ENCODE measurements at places on chromosomes 6 and 20. TPM values are rescaled to one million over a fixed set of nuclear protein-coding genes. Genes with fewer than 3 reads are reported as not detected.

GRCh38 chr6:35318196-35319171 is 20.9 kb downstream of the DEF6 start:
- H3K27me3 ChIP-seq = peaks cover 4% of the 10 kb centered on the region
- no peaks in the 10 kb centered on the region for H3K36me3 ChIP-seq
- peak; percentile 71 for DNase-seq
- peak overlapping the region; percentile 77 for H3K27ac ChIP-seq
- peaks cover 17% of the 10 kb centered on the region for H3K4me1 ChIP-seq
- H3K4me3 ChIP-seq = peak overlapping the region; percentile 90

Gene BHLHE23
- total RNA-seq = not detected

GRCh38 chr20:46770330-46771194 is 61.1 kb downstream of the SLC2A10 start:
- peaks cover 10% of the 10 kb centered on the region for H3K4me1 ChIP-seq
- no peak overlapping the region for H3K27ac ChIP-seq
- DNase-seq = no peak
- peaks cover 28% of the 10 kb centered on the region for H3K27me3 ChIP-seq
- H3K36me3 ChIP-seq = no peaks in the 10 kb centered on the region

Gene MLIP
- not detected for total RNA-seq

DNA sequence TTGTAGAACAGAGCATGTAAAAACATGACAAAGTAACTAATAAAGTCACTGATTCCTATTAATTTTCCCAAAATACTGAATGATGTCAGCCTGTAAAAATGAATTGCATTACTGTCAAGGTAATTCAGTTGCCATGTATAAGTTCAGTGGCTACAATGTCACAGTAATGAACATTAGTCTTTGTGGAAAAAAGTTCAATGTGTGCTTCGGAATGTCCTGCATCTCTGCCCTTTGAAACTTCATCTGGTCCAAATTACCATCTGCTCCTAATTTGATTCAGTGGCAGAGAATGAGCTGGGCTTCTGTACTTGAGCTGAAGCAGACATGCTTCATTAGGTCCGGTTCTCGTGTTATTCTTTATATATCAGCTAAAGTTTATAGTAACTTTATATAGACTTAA is 567.4 kb downstream of the COL12A1 start:
- H3K4me1 ChIP-seq = no peaks in the 10 kb centered on the region
- H3K27ac ChIP-seq = no peak overlapping the region
- H3K36me3 ChIP-seq = no peaks in the 10 kb centered on the region

Gene PMEPA1
- 8.6 TPM for total RNA-seq

DNA sequence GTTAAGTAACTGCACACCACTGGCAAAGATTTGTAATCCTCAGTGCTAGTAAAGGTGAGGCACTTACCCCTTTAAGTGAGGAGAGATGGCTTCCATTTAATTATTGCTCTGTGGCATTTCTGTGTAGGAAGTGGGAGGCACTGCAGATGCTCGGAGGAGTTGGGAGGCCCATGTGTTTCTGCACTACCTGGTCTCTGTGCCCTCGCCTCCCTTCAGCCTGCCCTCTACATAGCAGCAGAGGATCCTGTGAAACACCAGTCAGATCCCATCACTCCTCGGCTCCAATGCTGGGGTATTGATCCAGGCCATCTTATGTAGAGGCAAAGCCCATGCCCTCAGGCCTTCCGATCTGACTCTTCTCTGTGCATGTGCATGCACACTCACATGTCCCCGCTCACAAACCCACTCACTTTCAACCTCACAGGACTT is 67.0 kb downstream of the SLX4IP start:
- H3K27me3 ChIP-seq = peaks cover 3% of the 10 kb centered on the region
- H3K4me1 ChIP-seq = peaks cover 30% of the 10 kb centered on the region
- no peak overlapping the region for H3K4me3 ChIP-seq
- H3K36me3 ChIP-seq = no peaks in the 10 kb centered on the region
- H3K27ac ChIP-seq = no peak overlapping the region

Gene COL11A2
- 0.51 TPM for total RNA-seq

Gene ZFP57
- not detected for total RNA-seq

Gene LBP
- total RNA-seq = not detected

DNA sequence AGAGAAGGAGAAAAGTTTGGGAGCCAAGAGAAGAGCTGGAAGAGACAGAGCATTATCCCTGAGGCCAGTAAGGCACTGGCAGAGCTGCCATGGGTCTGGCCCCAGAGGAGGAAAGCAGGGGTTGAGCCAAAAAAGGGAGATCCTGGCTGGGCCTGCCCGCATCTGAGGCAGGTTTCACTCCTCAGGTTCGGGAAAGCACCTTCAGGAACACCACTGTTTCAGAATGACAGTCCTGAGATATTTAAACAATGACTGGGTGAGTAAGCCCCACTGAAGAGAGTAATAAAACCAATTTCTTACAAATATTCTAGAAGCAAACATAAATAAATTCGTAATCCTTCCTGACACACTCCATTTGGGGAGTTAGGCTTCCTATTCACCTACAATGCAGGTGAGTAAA is 152.2 kb downstream of the BACH2 start:
- no peaks in the 10 kb centered on the region for H3K4me1 ChIP-seq
- H3K27me3 ChIP-seq = peaks cover under 1% of the 10 kb centered on the region
- H3K4me3 ChIP-seq = no peak overlapping the region
- no peak overlapping the region for H3K27ac ChIP-seq
- DNase-seq = no peak

Measured in HFFc6 (cell line).